ENCODE measurements at places on chromosomes 4 and X. TPM values are rescaled to one million over a fixed set of nuclear protein-coding genes. Genes with fewer than 3 reads are reported as not detected.

GRCh38 chrX:40143001-40143400 lies 45.2 kb upstream of the BCOR start:
- DNase-seq, result no peak

- DNase-seq, result no peak
Measured at GRCh38 chr4:150436598-150437370, 145.2 kb upstream of the MAB21L2 start.

DNA sequence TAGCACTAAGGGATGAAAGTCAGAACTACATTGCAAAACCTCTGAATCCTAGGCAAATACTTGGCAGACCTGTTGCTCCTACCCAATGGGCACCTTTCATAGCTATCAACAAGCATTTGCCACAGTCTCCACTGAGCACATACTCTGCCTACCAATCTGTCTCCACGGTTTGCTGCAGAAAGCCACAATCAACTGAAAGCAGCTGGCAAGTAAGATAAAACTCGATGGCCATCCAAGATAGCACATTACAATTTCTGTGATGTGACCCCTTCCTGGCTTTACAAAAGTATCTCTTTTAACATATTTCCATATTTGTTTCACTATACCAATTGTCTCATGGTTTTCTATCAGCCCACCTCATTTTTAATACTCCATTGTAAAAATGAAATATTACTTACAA lies 1060.5 kb upstream of the INTU start:
- no peak for DNase-seq

- DNase-seq, result no peak
Measured at GRCh38 chrX:112359906-112360305, 277.3 kb upstream of the TRPC5 start.

GRCh38 chr4:170003071-170004070 lies 22.8 kb downstream of the MFAP3L start:
- no peak for DNase-seq

- peak; percentile 25 for DNase-seq
Measured at GRCh38 chrX:132004728-132005127, 18.4 kb upstream of the STK26 start.

DNA sequence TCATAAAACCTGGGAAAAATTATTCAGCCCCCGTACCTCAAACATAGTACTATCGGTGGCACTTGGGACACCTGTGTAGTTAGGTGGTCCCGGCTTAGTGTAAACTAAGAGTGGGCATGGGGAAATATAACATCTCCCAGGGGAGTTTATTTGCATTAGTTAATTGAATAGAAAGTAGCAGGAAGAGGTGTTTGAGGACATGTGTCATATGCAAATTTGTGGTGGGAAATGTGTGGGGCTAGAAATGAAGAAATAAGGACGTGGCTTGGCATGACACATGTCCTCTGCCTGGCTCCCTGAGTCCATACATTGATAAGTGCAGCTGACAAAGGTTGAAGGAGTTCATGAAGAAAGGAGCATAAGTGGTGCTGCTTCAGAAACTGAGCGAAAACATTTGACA lies 483.6 kb downstream of the SH2D1A start:
- no peak for DNase-seq

DNA sequence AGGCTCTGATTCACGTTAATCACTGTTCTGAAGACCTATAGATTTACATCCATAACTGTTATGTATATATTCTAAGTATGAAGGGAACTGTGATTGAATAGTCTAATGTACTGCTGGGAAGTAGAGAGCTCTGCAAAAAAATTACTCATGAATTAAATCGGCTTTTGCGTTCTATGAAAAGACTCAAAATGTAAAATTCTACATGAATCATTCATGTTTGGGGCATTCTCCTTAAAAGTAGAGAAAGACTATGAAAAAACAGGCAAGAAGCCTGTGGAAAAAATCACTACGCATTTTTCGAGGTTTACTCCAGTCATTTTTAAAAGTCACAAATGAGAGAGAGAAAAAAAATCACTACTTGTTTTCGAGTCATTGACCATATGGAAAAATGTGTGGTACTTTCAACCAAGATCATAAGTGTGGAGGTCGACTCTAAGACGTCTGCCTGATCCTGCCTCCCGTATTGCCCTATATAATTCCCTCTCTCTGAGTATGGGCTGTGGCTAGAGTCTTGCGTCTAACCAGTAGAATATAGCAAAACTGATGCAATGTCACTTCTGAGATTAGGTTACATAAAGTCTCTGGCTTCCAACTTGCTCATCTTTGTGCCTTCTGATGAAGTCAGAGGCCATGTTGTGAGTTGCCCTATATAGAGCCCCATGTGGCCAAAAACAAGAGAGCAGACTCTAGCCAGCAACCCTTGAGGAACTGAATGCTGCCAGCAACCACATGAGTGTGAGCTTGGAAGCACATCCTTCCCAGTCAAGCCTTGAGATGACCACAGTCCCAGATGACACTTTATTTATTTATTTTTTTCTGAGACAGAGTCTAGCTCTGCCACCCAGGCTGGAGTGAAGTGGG lies 32.1 kb upstream of the VEGFD start:
- peak; percentile 0 for DNase-seq

DNA sequence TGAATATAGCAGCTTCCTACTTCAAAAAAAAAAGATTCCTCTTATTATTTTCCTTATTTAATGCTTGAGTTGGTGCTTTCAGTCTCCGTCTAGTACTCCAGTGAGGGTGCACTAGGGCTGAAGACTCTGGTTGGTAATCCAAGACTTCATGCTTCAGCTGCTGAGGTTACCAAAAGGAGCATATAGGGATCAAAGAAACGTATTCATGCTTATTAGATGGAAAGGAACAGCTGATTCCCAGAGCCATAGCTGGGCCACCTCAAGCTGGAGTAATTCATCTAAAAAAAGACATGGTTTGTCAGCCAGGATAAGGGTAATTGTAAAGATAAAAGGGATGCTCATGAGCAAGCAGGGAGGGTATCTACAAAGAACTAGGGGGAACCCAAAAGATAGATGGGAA lies 131.7 kb upstream of the FAM47B start:
- DNase-seq, result no peak

GRCh38 chr4:108426493-108426892 lies 193.9 kb upstream of the RPL34 start:
- no peak for DNase-seq

GRCh38 chr4:24588216-24588954 lies 4.0 kb upstream of the DHX15 start:
- no peak for DNase-seq

DNA sequence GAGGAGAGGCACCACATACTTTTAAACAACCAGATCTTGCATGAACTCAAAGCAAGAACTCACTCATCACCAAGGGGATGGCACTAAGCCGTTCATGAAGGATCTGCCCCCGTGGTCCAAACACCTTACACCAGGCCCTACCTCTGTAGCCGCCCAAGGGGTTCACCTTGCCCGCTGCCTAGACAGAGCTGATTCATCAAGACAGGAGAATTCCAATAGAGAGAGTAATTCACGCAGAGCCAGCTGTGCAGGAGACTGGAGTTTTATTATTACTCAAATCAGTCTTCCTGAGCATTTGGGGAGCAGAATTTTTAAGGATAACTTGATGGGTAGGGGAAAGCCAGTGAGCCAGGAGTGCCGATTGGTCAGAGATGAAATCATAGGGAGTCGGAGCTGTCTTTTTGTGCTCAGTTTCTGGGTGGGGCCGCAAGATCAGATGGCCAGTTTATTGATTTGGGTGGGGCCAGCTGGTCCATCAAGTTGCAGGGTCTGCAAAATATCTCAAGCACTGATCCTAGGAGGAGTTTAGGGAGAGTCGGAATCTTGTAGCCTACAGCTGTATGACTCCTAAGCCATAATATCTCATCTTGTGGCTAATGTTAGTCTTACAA lies 364.7 kb downstream of the PCDH7 start:
- no peak for DNase-seq

GRCh38 chr4:106384878-106385277 lies 16.3 kb upstream of the GIMD1 start:
- no peak for DNase-seq

- DNase-seq, result no peak
Measured at GRCh38 chr4:129532573-129532972, 436.6 kb downstream of the C4orf33 start.

Gene HSD17B13
- 0.14 TPM for total RNA-seq

Gene CTAG1B
- total RNA-seq, result not detected

Gene NR3C2
- total RNA-seq, result 0.12 TPM

Gene CSAG3
- not detected for total RNA-seq

Gene GLRA3
- not detected for total RNA-seq

Gene CYP4V2
- total RNA-seq, result 2.7 TPM

Gene FOXP3
- 0.88 TPM for total RNA-seq

Gene PAGE5
- total RNA-seq, result not detected

Gene HELT
- total RNA-seq, result not detected

Gene VCX2
- total RNA-seq, result not detected

Gene CXorf49
- not detected for total RNA-seq

Gene ANK2
- 21.9 TPM for total RNA-seq

Gene DYNLT3
- 27.5 TPM for total RNA-seq
